Suprapubic skin (tissue), 4 donors: ENCODE measurements at places on chromosomes 12 and 14. TPM values are rescaled to one million over a fixed set of nuclear protein-coding genes. Genes with fewer than 3 reads are reported as not detected.

DNA sequence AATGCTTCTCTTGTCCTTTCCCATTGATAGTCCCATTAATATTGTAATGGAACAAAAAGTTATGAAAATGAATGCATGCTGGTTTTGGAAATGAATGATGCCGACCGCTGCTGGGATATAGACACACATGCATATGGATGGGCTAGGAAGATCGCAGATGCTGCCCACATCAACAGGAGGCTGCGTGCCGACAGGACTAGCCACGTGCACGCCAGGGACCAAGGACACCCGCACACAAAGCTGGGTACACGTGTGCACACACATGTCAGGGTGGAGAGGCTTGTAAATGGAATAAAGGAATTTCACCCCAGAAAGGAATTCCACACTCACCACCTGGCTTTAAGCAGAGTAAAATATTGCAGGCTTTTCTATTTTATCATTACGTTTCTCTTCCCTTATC is 153.8 kb upstream of the VASH1 start:
- peak; percentile 11 for DNase-seq

The TOMM20L gene
- not detected for total RNA-seq

The TMEM119 gene
- total RNA-seq = 3.6 TPM

DNA sequence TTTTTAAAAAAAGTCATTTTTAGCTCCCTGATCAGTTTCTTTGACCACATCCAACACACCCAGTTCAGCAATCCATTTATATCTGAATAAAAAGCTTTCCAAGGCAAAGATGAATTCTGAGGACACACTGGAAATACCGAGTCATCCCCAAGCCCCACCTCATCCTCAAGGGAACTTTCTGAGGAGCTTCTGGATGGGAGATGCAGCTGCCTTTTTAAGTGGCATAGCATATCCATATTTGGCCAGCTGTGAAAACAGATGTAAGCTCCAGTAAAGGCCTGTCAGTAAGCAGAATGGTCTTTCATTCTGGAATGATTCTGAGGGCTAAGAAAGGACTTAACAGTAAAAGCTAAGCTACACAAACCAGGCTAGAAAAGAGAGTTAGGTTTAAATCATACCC is 18.4 kb downstream of the ZFYVE1 start:
- no peak for DNase-seq

- no peak for DNase-seq
Observed at GRCh38 chr12:8648576-8649205, 13.9 kb downstream of the MFAP5 start.

DNA sequence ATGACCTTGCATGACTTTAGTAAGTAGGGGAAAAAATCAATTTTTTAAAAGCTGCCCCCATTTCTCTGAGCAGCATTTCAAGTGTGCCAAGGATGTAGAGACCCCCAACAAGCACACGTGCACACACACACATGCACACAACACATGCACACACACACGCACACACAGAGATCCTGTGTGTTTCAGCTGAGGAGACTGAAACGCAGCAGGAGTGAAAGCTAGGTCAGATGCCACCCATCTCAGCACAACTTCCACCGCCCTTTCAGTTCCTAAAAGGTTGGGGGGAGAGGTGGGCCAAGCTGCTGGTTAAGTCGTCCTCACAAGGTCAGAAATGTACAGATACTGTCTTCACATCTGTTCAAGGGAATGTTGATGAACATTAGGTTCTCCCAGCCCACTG is 13.9 kb downstream of the MYL2 start:
- DNase-seq = no peak

DNA sequence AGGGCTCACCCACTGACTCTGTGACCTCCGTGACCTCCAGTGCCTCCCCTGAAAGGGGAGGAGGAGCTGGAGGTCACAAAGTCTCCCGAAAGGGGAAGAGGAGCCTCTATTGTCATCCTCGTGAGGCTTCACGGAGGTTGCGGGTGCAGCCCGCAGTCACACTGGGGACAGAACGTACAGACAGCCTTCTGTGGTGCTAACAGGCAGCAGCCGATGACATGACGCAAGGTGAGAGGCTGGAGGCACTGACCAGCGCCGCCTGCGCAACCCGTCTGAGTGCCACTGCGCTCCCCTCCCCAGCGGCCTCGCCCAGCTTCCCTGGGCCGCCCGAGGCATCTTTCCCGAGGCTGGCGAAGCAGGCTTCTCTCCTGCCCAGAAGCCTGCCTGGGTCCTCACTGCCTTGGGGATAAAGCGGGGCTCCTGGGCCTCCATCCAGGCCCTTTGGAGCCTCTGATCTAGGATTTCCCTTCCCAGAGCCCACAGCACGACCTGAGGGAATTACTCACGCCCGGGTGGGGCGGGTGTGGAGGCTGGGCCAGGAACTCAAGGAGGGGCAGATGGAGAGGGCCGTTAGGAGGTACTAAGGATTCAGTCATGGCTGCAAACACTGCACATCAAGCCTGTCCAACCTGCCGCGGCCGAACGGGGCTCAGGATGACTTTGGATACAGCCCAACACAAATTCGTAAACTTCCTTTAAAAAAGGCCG is 12.3 kb upstream of the LBHD2 start:
- DNase-seq = no peak

DNA sequence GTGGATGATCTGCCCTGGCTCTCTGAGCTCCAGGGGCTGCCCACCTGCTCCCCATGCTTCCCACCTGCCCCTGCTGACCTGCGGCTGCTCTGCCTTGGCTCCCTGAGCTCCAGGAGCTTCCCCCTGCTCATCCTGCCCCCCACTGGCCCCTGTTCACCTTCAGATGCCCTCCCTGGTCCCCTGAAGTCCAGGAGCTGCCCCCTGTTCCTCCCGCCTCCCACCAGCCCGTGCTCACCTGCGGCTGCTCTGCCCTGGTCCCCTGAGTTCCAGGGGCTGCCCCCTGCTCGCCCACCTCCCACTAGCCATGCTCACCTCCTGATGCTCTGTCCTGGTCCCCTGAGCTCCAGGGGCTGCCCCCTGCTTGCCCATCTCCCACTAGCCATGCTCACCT is 219.7 kb downstream of the TMEM121 start:
- DNase-seq = no peak

- DNase-seq = no peak
Observed at GRCh38 chr12:2970744-2971143, 11.5 kb downstream of the TEAD4 start.

DNA sequence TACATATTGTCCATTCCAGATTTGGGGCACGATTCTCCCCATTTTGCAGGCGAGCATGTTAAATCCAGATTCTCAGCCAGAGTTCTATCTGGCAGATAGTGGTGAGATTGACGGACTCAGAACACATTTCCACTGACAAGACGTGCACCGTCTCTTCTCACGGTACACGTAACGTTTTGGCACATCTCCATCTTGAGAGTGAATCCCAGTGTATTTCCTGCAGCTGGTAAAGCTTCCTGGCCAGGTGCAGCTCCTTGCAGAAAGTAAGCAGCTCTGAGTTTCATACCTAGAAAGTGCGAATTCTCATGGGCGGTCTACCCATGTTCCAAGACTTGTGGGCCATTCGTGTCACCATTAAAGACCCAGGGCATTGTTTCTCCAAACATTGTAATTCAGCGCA is 102.6 kb downstream of the TSPAN9 start:
- no peak for DNase-seq

DNA sequence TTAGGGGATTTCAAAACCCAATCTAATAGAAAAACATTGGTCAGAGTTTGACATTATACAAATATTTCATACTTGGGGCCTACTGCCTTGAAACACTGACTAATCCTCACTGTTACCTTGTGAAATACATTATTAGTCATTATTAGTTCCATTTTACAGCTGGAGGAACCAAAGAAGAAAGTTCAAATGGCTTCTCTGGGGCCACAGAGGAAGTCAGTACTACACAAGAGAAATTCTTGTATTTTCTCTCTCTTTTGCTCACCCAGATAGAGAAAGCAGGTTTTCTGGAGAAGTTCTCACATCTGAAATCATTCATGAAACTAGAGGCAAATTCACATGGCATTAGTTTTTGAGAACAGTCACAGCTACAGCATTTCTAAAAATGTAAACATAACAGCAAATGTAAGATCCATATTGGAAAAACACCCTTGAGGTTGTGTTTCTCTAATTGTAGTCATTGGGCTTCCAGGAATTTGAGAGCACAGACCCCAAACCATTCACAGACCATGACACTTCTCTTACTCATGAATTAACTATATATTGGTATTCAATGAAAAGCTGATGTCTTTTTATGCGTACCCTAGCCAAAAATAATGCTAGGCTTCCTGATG is 83.0 kb downstream of the LLPH start:
- no peak for DNase-seq

The OTUB2 gene
- total RNA-seq = 10.1 TPM

GRCh38 chr14:102662636-102663430 is 70.4 kb downstream of the RCOR1 start:
- no peak for DNase-seq

DNA sequence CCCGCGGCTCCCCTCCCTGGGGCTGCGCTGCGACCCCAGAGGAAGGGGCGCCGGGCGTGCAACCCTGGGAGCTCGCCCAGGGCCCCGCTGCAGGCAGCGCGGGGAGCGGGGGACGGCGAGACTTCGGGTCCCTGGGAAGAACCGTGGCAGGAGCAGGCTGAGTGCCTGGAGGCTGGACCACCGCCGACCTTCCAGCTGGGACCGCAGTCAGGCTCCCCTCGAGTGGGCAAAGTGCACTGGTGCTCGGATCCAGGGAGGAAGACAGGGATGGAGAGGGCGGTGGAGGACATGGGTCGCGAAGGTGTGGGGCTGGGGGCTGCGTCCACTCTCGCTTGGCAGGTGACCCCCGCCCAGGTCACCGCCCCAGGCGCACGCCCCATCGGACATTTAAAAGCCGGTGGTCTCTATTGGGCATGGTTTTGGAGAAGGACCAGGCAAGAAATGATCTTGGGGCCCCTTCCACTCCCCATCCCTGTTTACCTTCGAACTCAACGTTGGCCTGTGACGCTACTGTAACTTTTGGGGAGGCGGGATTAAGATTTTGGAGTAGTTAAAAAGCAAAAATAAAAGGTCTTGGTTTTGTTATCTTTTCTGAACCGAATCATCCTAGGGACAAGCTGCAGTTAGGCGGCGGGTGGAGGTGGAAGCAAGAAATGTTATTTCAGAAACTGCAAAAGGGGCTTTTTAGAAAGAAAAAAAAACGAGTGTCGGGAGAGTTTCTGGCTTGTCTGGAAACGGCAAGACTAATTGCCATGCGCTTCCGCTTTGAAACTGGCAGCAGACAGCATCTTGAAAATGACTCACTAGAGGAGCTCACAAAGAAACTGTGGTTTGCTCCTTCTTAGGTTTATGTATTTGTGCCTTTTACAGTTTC is 1.0 kb downstream of the ELK3 start:
- no peak for DNase-seq

The KLRB1 gene
- total RNA-seq = not detected

DNA sequence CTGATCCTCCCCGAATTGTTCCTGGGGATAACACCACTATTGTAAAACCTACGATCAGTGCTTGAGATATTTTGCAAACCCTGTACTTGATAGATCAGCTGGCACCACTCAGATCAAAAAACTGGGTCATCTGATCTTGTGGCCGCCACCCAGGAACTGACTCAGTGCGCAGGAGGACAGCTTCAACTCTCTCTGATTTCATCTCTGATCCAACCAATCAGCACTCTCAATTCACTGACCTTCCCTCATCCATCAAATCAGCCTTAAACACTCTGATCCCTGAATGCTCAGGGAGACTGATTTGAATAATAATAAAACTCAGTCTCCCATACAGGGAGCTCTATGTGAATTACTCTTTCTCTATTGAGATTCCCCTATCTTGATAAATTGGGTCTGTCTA is 4.2 kb upstream of the XPOT start:
- DNase-seq = no peak

The TMEM52B gene
- total RNA-seq = 0.16 TPM

DNA sequence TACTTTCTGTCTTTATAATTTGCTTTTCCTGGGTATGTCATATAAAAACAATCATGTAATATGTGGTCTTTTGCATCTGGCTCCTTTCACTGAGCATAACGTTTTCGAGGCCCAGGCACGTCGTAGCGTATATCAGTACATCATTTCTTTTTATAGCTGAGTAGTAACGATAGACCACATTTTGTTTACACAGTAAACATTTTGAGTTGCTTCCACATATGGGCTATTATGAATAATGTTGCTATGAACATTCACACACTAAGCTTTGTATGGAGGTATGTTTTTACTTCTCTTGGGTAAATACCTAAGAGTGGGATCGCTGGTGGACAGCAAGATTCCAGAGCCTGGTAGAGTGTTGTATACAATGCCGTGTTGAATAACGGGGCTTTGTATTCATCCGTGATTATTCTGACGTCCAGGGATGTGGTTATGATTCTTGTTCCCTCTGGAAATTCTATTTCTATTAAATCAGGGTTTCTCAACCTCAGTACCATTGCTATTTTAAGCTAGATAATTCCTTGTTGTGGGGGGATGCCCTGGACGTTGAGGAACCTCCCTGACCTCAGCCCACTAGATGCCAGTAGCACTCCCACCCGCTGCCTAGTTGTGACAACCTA is 38.9 kb upstream of the CIT start:
- DNase-seq = peak; percentile 4

DNA sequence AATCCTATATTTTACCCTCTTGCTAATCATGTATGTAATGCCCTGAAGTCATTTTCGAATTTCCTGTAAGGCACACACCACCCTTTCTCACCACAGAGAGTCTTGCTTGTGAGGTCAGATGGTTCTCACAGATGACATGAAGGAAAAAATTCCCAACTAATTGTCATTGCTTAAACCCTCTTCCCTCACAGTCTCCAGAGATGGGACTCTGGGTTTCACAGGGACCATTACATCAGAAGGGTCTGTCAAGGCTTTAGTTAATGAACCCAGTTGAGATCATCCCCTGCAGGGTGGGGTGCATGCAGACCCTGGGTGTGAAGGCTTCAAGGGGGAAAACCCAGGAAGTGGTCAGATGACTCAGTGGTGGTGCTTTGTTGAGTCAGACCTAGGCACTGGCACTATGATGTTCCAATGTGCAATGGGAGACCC is 229.6 kb downstream of the BCAT1 start:
- no peak for DNase-seq

GRCh38 chr12:80717856-80718255 is 1.1 kb downstream of the MYF5 start:
- DNase-seq = no peak

DNA sequence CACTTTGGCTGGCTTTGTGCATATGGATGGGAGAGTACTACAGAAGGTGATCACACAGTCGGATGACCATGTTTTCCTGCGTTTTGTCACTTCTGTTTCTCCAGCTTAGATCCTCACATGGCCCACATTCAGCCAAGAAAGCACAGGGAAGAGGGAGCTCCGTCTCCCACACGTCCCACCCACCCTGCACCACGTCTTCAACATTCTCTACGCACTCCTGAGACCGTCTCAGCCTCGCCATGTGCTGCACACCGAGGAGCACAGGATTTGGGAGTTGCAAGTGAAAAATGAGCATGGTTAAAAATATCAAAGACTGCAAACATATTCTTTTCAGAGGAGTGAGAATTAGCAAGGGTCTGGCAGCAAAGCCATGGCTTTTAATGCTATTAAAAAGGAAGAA is 122.2 kb downstream of the APAF1 start:
- no peak for DNase-seq

- no peak for DNase-seq
Observed at GRCh38 chr12:78431931-78432330, 432.6 kb upstream of the SYT1 start.

DNA sequence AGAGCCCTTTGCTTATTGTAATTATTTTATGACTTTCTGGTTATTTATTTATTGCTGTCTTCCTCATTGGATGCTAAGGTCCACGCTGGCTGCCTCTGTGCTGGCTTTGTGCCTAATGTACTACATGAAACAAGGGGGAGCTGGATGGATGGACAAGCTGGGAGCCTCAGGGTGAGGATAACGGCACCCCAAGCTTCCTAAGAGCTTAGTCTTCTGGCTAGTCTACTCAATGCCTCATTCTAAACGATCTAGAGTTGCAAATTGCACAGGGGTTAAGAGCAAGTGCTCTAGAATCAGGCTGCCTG is 172.0 kb downstream of the CHST11 start:
- DNase-seq = no peak

- DNase-seq = no peak
Observed at GRCh38 chr12:64813723-64814122, 10.7 kb upstream of the TBC1D30 start.
